ENCODE measurements at places on chromosomes 13 and 19. TPM values are rescaled to one million over a fixed set of nuclear protein-coding genes. Genes with fewer than 3 reads are reported as not detected.

The CEACAM6 gene
- total RNA-seq: not detected

The PSG3 gene
- total RNA-seq: not detected

The GZMM gene
- 31.8 TPM for total RNA-seq

The ZNF100 gene
- total RNA-seq: 24.3 TPM

The ADAMTS10 gene
- total RNA-seq: 0.80 TPM

The SIGLEC10 gene
- 6.6 TPM for total RNA-seq

The ADPRHL1 gene
- 0.64 TPM for total RNA-seq

The ZNF441 gene
- total RNA-seq: 4.2 TPM

The TMEM190 gene
- not detected for total RNA-seq

The ONECUT3 gene
- total RNA-seq: not detected

The LRRC63 gene
- 0.71 TPM for total RNA-seq

The ZNF93 gene
- 7.1 TPM for total RNA-seq

The BST2 gene
- total RNA-seq: 133 TPM

The CEACAM3 gene
- not detected for total RNA-seq

The TSHZ3 gene
- total RNA-seq: 1.3 TPM

The CEACAM16 gene
- total RNA-seq: not detected

The EDNRB gene
- not detected for total RNA-seq

The SBK2 gene
- total RNA-seq: not detected

The CAMSAP3 gene
- 0.23 TPM for total RNA-seq

The SIGLEC9 gene
- not detected for total RNA-seq

The IRGC gene
- total RNA-seq: not detected

The SIX5 gene
- total RNA-seq: 5.7 TPM

The SLC25A41 gene
- total RNA-seq: 0.32 TPM

The ZNF555 gene
- 0.66 TPM for total RNA-seq

The ZFP14 gene
- 2.4 TPM for total RNA-seq

The FGF9 gene
- total RNA-seq: 0.60 TPM

The COX7A1 gene
- not detected for total RNA-seq

The TYROBP gene
- total RNA-seq: 0.39 TPM

The RINL gene
- 73.4 TPM for total RNA-seq

The HAUS8 gene
- total RNA-seq: 28.8 TPM

The SMAD9 gene
- not detected for total RNA-seq

The DAND5 gene
- not detected for total RNA-seq

The HRC gene
- not detected for total RNA-seq

The IGFL2 gene
- total RNA-seq: 0.46 TPM

The MAP3K10 gene
- 20.0 TPM for total RNA-seq

The CD22 gene
- 4.0 TPM for total RNA-seq

The SYNGR4 gene
- not detected for total RNA-seq

The PRR20C gene
- total RNA-seq: not detected

The PLK5 gene
- total RNA-seq: not detected

The CABP5 gene
- not detected for total RNA-seq

The DLL3 gene
- total RNA-seq: 1.6 TPM

The PLPP2 gene
- not detected for total RNA-seq

The MEF2B gene
- 3.0 TPM for total RNA-seq

The RGL3 gene
- not detected for total RNA-seq

The ZNF14 gene
- total RNA-seq: 4.2 TPM

The CACNG7 gene
- total RNA-seq: not detected

The ZNF222 gene
- total RNA-seq: 0.99 TPM

The HIPK4 gene
- total RNA-seq: not detected

The CYP2A6 gene
- not detected for total RNA-seq

The PEG3 gene
- total RNA-seq: not detected

The CACNA1A gene
- total RNA-seq: 0.30 TPM

The SH2D3A gene
- 8.7 TPM for total RNA-seq

The ELANE gene
- not detected for total RNA-seq

The KLK12 gene
- total RNA-seq: not detected

The LPAR6 gene
- 5.8 TPM for total RNA-seq

The GIPC3 gene
- total RNA-seq: 0.16 TPM

The VSTM2B gene
- total RNA-seq: not detected

The SHISA2 gene
- 0.07 TPM for total RNA-seq

Measured in activated T-helper 2 cell treated with anti-CD3 and anti-CD28 coated beads, Interferon-gamma antibody, Interleukin-2, Interleukin-4, amounts not matched to agents 10 μg/mL and 5 μg/mL and 100 μg/mL, durations not matched to agents 14 hours and 24 hours and 36 hours (primary cell).